Activated CD4-positive, alpha-beta T cell treated with anti-CD3 and anti-CD28 coated beads, Interleukin-2, amount 10 ng/mL, durations not matched to agents 24 days and 14 days (primary cell): ENCODE measurements at places on chromosomes 7 and 10. TPM values are rescaled to one million over a fixed set of nuclear protein-coding genes. Genes with fewer than 3 reads are reported as not detected.

Gene OPALIN
- total RNA-seq = not detected in 2 replicates

Gene ICA1
- total RNA-seq = 0.62 and 0.72 TPM in 2 replicates

Gene CCM2
- total RNA-seq = 59.2 and 63.1 TPM in 2 replicates

Gene GPER1
- 0.09 TPM in 1 of 2 replicates, not detected in the other for total RNA-seq
